ENCODE measurements at places on chromosomes 3 and 15.
A peak's percentile ranks its signal among the peaks of the same experiment; 100 is the strongest.

DNA sequence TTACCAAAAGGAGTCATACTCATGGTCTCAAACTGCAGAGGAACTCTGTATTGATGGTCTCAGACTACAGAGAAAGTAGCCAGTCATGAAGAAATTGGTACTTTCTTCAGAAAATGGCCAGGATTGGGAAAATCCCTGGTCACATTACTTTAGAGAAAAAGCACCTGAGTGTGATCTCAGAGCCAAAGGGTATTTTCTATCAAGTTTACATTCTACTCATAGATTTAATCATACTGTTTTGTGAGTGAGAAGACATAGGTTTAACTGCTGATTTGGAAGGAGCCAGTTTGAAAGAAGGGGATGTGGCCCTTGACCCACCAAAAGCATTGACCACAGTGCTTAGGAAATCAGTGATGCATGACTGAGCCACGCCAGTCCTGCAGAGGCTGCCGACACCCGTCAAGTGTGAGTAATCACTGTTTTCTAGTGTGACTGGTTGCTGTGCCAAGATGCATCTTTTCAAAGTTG lies 203.6 kb downstream of the AKAP13 start:
- DNase-seq = peak; percentile 6

- no peak for DNase-seq
Measured at GRCh38 chr15:76799760-76800159, 105.4 kb downstream of the SCAPER start.

- DNase-seq = no peak
Measured at GRCh38 chr3:134077649-134078161, 48.0 kb upstream of the SLCO2A1 start.

- no peak for DNase-seq
Measured at GRCh38 chr3:119794971-119795612, 13.2 kb downstream of the NR1I2 start.

DNA sequence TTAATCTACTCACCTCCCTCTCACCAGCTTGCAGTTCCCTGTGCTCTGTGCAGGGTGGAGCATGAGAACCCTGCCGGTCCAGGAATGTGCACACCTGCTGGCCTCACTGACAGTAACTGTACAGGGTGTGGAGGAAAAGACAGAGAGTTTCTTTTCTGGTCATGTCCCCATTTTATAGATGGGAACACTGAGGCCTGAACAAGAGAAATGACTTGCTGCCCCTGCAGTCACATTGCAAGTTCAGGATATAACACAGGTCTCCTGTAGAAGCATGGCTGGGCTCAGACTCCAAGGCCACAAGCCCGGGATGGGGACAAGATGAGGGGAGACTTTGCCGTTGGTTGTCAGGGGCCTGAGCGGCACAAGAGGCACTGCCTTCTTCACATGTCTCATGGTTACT lies 23.3 kb downstream of the SLC28A1 start:
- DNase-seq = no peak

GRCh38 chr3:71579326-71579934 lies 4.1 kb downstream of the FOXP1 start:
- DNase-seq = no peak

DNA sequence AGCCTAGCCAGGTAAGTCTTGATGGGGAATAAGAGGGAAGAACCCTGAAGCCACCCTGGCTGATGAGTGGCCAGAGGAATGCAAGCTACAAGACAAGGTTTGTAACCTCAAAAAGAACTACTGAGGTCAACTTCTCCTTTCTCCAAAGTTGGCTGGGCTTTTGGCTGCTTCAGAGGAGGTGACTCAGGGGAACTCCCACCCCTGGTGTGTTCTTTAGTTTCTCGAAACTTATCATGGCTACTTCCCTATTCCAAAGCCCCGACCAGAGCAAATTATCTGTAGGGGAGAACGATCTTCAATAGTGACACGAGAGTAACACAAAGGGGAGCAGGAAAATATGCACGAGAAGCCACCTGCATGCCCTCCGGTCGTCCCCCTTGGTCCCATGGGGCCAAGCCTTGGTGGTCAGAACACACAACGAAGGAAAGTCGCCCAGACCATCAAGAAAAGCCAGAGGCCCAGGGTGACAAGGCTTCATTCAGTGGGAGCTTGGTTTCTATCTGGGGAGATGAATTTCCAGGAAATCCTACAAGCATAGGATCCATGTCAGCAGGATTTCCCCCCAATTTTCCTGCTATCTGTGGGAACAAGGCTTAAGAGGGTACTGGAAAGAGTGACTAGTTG lies 6.5 kb upstream of the BCL2A1 start:
- DNase-seq = no peak
